ENCODE measurements at places on chromosomes 2 and 18.

DNA sequence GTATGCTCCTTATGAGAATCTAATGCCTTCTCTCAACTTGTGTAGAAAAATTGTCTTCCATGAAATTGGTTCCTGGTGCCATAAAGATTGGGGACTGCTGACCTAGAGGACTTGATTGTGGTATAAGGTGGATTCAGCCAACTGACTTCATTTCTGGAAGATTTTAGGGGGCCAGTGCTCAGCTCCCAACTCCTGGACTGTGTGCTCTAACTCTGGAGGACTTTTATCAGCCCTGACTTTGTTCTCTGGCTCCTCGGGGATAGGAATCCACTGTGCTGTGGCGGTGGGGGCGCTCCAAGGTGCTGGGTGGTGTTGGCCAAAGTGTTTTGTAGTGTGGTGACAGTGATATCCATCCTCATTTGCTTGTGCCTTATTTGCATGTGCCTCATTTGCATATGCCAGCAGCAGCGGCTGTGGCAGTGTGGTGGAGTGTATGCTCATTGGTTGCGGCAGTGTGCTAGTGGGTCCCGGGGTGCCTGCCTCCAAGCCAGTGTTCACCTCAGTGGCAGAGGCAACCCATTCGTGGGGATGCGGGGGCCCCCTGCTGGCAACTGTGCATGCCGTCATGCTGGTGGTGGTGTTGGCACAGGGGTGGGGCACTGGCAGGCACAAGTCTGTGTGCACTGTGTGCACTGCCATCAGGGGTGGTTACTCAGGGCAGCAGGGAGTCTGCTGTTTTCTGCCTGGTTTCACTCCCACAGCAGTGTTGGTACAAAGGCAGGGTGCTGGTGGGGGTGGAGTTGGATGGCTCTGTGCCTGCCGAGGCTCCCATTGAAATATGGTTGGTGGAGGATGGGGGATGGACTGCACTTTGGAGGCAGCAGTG lies 19.6 kb downstream of the EHBP1 start:
- peak; percentile 17 for DNase-seq

DNA sequence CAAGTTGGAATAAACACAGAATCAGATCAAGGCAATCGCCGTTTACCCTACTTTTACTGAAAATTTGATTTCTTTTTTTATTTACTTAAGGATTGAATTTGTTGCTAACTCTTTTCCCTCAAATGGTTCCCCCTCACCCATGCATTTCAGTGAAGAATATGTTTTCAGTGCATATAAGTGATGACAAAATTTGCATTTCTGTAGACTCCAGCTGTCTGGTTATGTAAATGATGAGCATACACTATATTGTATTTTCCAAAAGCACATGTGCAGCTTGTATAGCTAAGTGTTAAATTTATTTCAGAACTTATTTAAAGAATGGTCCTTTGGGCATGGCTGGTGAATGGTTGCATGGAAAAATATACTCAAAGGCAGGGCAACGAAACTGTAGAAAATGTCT lies 437.7 kb downstream of the PTPRM start:
- DNase-seq, result no peak

- no peak for DNase-seq
Measured at GRCh38 chr2:240918258-240919091, 12.3 kb downstream of the CROCC2 start.

DNA sequence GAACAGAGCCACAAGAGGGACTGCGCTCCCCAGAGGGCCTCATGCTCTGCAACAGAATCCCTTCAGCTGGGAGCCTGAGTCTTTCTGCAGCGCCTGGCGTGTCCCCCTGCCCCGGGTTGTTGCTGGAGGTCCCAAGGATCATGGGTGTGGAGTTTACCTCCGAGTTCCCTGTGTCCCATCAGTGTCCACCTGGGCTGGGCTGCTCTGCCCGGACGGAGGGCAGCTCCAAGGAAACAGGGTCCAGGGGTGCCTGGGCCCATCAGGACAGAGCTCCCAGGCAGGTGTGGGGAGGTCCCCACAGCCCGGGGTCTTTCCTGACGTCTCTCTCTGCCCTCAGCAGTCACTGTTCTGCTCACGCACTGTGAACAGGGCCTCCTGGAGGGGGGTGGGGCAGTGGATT lies 63.5 kb downstream of the EMILIN2 start:
- no peak for DNase-seq

- DNase-seq, result peak; percentile 28
Measured at GRCh38 chr2:240060977-240061591, 7.8 kb upstream of the OR6B3 start.

DNA sequence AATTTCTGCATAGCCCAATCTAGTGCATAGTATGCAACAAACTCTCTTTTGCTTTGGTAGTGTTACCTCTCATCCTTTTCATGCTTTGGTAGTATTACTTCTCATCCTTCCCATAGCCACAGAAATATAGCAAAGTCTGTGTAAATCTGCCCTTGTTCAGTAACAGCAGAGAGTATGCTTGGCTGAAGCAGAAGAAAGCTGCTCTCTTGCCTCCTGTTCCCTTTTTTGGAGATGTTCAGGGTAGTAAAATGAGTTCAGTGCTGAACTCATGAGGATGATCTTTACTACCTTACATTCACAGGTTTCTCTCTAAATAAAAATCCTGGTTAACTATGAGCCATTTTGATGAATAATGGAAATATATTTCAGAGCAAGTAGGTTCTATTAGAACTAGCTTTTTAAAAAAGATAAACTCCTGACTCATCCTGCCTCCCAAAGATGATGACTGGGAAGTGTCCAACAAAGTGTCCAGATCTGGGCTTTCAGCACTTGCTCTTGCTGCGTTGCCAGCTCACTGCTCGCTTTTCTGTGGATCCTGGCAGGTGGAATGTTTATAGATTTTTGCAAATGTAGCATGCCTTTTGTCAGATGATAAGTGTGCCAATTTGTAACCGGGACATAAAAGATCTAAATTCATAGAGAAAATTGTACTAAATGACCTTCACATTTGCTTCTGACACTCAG lies 29.4 kb upstream of the CHMP3 start:
- DNase-seq, result no peak

DNA sequence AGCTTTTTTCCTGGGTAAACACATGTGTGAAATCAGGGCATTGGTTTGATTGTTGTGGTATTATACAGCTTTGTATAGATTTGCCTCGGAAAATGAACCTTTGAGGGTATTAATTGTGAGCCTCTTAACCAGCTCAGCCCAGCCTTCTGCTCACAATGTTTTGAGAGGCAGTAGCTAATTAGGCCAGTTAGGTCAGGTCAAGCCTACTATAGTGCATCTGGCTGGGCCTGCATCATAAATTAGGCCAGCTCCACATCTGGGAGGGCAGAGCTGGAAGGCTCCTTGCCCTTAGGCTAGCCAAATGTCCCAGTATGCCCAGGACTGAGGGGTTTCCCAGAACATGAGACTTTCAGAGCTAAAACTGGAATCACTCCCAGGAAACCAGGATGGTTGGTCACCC lies 43.0 kb downstream of the LRATD1 start:
- no peak for DNase-seq

GRCh38 chr2:217900010-217900779 lies 102.6 kb downstream of the TNS1 start:
- no peak for DNase-seq

All from stimulated activated CD4-positive, alpha-beta T cell treated with anti-CD3 and anti-CD28 coated beads, Interleukin-1b, Interleukin-23, amount 100 ng/mL, for 48 hours (primary cell).